ENCODE measurements at places on chromosomes 2 and 18.

GRCh38 chr2:102841107-102841840 is 79.4 kb downstream of the TMEM182 start:
- peak; percentile 20 for DNase-seq

- peak; percentile 26 for DNase-seq
These were observed 76.7 kb downstream of the MRPS9 start for GRCh38 chr2:105114551-105114950.

- DNase-seq, result no peak
These were observed 9.6 kb downstream of the IRS1 start for GRCh38 chr2:226790011-226790410.

GRCh38 chr2:180707175-180707883 is 273.1 kb upstream of the UBE2E3 start:
- no peak for DNase-seq

DNA sequence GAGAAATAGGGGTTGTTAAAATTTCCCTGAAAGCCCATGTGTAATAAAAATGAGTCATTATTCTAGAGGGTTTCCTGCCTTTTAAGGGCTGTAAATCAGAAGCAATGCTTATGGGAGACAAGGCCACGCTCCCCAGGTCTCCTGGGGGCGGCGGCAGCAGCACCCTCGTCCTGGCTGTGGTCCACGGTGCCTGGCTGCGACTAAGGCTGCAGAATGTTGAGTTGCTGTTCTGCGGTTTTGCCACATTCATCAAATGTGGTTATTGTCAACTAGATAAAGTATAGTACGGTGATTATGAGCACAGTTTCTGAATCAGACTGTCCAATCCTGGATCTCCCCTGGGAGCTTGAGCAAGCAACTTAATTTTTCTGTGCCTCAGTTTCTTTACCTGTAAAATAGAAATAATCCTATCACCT is 11.9 kb upstream of the AGFG1 start:
- no peak for DNase-seq

- DNase-seq, result peak; percentile 31
These were observed 5.9 kb upstream of the MRPL19 start for GRCh38 chr2:75640621-75641121.

DNA sequence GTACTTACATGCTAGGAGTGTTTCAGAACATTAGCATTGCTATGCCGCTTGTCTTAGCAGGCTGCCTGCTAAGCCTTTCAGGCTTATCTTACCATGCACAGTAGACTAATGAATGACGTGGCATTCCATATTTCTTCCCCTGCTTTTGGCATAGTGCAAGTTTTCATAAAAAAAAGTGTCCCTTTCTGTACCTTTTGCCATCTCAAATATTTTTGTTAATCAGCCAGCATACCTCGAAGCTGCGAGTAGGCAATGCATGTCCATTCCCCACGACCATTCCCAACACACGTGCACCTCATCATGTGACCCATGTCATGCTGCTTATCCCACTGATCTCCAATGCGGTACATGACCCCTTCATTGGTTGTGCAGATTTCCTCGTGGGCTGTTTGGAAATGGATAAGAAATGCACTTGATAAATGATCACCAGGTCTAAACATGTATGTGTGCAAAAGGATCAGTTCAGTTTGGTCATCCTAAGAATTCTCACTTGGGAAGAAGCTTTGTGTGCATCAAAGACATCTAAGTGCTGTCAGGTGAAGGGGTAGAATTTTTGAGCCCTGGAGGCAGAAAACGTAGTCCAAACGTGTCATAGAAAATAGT is 13.9 kb downstream of the FN1 start:
- no peak for DNase-seq

GRCh38 chr2:218986148-218986761 is 1.3 kb upstream of the FEV start:
- DNase-seq, result no peak

- no peak for DNase-seq
These were observed 368.8 kb downstream of the MEIS1 start for GRCh38 chr2:66803726-66804125.

DNA sequence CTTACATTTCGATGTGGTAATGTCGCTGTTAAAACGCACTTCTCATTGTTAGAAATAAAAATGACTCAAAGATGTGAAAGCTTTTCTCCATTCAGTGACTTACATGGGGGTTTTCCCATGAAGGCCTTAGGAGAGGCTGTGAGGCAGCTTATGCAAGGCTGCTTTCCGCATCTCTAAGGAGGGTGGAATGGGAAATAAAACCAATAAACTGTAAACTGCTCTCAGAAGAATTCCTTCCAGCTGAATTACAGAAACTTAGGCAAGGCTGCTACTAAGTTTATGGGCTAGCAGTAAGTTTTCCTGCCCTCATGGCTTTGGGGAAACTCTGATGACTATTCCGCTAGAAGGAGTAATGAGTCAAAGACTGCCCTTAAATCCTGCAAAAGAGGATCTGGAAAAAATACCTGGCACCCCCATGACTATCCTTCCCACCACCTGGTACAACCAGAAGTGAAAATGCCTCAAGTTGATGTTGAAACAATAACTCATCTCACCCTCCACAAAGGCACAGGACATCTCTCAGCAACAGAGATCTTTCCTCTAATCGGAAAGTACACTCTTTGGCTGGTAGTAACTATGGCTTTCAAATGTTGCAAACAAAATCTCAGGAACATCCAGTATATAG is 97.7 kb upstream of the SMAD7 start:
- DNase-seq, result no peak

GRCh38 chr2:19299522-19299921 is 58.9 kb downstream of the OSR1 start:
- no peak for DNase-seq

DNA sequence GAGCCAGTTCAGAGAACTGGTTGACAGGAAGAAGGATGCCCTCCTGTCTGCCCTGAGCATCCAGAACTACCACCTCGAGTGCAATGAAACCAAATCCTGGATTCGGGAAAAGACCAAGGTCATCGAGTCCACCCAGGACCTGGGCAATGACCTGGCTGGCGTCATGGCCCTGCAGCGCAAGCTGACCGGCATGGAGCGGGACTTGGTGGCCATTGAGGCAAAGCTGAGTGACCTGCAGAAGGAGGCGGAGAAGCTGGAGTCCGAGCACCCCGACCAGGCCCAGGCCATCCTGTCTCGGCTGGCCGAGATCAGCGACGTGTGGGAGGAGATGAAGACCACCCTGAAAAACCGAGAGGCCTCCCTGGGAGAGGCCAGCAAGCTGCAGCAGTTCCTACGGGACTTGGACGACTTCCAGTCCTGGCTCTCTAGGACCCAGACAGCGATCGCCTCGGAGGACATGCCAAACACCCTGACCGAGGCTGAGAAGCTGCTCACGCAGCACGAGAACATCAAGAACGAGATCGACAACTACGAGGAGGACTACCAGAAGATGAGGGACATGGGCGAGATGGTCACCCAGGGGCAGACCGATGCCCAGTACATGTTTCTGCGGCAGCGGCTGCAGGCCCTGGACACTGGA is 92.5 kb upstream of the EML6 start:
- DNase-seq, result no peak

- no peak for DNase-seq
These were observed 2.2 kb downstream of the IL1RN start for GRCh38 chr2:113129519-113130078.

GRCh38 chr2:233385489-233386044 is 31.3 kb downstream of the DGKD start:
- no peak for DNase-seq

GRCh38 chr2:196170213-196170605 is 1.2 kb downstream of the STK17B start:
- DNase-seq, result no peak

- no peak for DNase-seq
These were observed 16.3 kb downstream of the POLR2D start for GRCh38 chr2:127841466-127842178.

DNA sequence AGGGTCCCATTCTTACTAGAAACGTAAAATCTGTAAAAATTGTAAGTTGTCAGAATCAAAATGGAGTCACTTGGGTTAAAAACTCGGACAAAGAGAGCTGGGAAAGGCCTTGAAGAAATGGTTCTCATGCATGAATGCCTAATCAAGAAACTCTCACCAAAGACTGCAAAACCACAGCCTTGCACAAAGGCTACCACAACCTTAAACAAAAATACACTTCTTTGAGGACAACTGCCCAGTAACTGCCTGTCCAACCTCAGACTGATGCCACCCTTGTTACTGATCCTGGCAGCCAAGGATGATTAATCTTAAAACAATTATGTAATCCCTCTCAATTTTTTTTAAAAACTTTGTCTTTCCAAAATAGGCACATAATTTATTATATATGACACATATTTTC is 299.3 kb downstream of the CCDC85A start:
- DNase-seq, result no peak

DNA sequence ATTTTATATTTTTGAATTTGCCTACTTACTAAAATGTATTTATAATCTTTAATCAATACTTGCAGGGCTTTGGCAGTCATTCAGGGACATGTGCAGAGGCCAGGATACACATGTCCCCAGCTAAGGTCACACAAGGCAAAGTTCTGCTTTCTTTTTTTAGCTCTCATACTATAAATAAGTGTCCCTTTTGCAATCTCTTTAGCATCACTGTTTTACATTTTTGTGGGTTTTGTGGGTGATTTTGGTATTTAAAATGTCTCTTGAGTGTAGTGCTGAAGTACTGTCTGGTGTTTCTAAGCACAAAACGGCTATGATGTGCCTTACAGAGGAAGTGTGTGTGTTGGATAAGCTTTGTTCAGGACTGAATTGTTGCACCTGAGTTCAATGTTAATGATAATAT is 309.0 kb upstream of the GULP1 start:
- no peak for DNase-seq
